Activated CD4-positive, alpha-beta T cell treated with anti-CD3 and anti-CD28 coated beads for 36 hours (primary cell): ENCODE measurements at places on chromosomes 12 and 14. TPM values are rescaled to one million over a fixed set of nuclear protein-coding genes. Genes with fewer than 3 reads are reported as not detected.

DNA sequence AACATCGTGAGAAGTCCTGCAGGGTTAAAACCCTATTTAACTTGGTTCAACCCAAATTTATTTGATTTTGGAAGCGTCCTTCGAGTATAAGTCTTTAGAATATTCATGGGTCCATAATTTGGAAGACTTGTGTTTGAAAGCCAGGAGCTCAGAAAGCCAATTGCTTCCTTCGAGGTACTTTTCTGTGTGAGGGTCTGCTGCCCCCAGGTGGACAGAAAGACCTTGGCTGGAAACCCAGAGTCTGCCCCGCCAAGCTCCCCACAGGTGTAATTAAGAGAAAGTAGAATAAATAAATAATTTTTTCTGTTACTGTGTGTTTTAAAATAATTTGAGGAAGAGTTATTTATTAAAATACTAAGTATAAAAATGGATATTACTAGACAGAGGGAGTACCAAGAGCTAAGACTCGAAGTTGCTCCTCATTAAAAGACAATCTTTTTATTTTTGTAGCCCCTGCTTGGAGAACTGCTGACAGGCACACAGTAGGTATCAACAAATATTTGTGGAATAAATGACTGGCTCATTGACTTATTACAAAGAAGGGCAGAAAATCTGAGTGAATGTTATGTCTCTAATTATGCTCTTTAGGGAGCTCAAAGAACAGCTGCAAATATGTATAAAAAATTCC is 105.8 kb downstream of the PAH start:
- H3K27me3 ChIP-seq, result peaks cover 4% of the 10 kb centered on the region
- H3K27ac ChIP-seq, result no peak overlapping the region
- no peaks in the 10 kb centered on the region for H3K36me3 ChIP-seq
- H3K4me3 ChIP-seq, result no peak overlapping the region

DNA sequence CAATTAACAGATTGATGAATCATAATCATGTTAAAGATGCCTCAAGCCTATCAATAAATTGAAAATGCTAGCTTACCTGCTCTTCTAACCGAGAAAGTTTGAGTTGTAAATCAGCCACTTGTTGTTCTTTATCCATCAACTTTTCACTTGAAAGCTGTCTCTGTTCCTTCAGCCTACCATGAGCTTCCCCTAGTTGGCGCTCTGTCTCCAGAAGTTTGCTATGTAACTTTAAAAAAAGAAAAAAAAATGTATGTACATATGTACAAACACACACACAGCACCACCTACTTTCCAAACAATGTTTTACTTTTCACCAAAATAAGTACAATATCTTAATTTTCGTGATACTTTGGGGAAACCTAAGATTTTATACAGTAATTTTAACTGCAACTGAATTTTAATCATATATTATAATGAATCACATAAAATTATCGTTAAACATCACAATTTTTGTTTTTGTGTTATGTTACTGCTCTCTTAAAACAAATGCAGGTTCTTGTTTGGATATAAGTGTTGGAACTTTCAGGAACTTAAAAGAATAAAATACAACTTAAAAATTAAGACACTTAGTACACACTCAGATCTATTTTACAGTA is 101.2 kb downstream of the EEA1 start:
- no peak overlapping the region for H3K4me3 ChIP-seq
- H3K4me1 ChIP-seq, result peaks cover 2% of the 10 kb centered on the region
- H3K27me3 ChIP-seq, result no peaks in the 10 kb centered on the region
- H3K36me3 ChIP-seq, result peaks cover 15% of the 10 kb centered on the region
- no peak overlapping the region for H3K27ac ChIP-seq

DNA sequence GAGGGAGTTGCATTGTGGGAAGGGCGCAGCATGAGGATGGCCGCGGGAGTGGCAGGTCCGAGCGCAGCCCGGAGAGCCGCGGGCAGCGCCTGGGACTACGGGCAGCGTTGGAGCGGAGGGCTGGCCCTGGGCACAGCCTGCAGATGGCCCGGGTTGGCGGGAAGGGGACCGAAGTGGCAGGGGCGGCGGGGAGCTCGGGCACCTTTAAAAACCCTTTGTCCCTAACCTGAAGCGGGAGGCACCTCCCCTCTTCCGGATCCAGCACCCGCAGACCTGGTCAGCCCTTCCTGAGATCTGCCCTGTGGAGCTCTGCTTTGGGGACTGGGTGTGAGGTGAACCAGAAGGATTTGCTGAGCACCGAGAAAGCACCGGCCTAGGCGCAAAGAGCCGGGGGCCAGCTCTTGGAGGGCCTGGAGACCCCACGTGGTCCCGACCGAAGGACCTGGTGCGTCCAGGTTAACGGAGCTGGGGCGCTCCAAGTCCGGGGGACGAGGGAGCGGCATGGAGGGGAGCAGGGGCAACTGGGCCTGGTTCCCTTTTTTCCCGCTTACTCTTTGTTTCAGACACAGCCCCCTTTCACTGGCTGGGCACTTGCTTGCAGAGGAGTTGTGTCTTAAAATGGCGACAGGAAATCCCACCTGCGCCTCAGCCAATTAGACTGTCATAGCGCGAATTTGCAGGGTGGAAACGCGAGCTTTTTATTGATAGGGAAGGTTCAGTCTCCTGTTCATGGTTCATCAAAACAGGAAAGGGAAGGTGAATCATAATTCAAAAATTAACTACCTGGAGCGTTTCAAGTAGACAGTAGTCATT is 792 bp upstream of the SLC38A1 start:
- peaks cover 26% of the 10 kb centered on the region for H3K4me1 ChIP-seq
- no peak overlapping the region for H3K27ac ChIP-seq
- no peaks in the 10 kb centered on the region for H3K36me3 ChIP-seq
- peak; percentile 88 for DNase-seq
- no peak overlapping the region for H3K4me3 ChIP-seq

- H3K27me3 ChIP-seq, result no peaks in the 10 kb centered on the region
- peaks cover 8% of the 10 kb centered on the region for H3K4me1 ChIP-seq
- H3K27ac ChIP-seq, result no peak overlapping the region
- DNase-seq, result no peak
These were observed 88.4 kb downstream of the BCAT1 start for GRCh38 chr12:24860546-24860945.

KRT76 gene
- not detected for total RNA-seq

SLC10A1 gene
- total RNA-seq, result not detected

- no peak overlapping the region for H3K27ac ChIP-seq
- no peaks in the 10 kb centered on the region for H3K36me3 ChIP-seq
- DNase-seq, result no peak
- peaks cover 5% of the 10 kb centered on the region for H3K27me3 ChIP-seq
- no peak overlapping the region for H3K4me3 ChIP-seq
- H3K4me1 ChIP-seq, result no peaks in the 10 kb centered on the region
These were observed 95.5 kb downstream of the SLC6A15 start for GRCh38 chr12:84816916-84817695.

TRMT5 gene
- total RNA-seq, result 19.7 TPM

GRCh38 chr12:49542592-49543160 is 3.8 kb downstream of the KCNH3 start:
- peaks cover 4% of the 10 kb centered on the region for H3K4me1 ChIP-seq
- no peak overlapping the region for H3K27ac ChIP-seq
- no peaks in the 10 kb centered on the region for H3K36me3 ChIP-seq
- peaks cover 15% of the 10 kb centered on the region for H3K27me3 ChIP-seq
- no peak for DNase-seq

GRCh38 chr12:57762463-57762862 is 4.4 kb downstream of the CYP27B1 start:
- DNase-seq, result no peak
- no peak overlapping the region for H3K4me3 ChIP-seq
- peaks cover 38% of the 10 kb centered on the region for H3K4me1 ChIP-seq
- peaks cover 39% of the 10 kb centered on the region for H3K36me3 ChIP-seq
- H3K27me3 ChIP-seq, result peaks cover 10% of the 10 kb centered on the region

DNA sequence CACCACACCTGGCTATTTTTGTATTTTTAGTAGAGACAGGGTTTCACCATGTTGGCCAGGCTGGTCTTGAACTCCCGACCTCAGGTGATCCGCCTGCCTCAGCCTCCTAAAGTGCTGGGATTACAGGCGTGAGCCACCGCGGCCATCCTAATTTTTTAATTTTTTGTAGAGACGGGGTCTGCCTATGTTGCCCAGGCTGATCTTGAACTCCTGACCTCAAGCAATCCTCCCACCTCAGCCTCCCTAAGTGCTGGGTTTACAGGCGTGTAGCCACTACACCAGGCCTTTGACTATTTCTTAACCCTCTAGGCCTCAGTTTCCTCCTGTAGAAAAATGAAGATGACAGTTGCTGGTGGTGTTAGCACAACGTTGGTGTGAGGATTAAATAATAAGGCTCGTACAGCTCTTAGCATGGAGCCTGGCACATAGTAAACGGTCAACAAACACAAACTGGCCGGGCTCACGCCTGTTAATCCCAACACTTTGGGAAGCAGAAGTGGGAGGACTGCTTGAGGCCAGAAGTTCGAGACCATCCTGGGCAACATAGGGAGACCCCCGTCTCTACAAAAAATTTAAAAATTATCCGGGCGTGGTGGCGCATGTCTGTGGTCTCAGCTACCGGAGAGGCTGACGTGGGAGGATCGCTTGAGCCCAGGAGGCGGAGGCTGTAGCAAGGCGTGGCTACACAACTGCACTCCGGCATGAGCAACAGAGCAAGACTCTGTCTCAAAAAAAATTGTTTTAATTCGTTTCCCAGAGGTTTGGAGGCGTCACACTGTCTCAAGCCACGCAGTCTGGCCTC is 979 bp downstream of the DDX54 start:
- DNase-seq, result peak; percentile 85
- no peaks in the 10 kb centered on the region for H3K27me3 ChIP-seq
- H3K4me3 ChIP-seq, result peak overlapping the region; percentile 97
- peak overlapping the region; percentile 96 for H3K27ac ChIP-seq
- peaks cover 51% of the 10 kb centered on the region for H3K36me3 ChIP-seq
- H3K4me1 ChIP-seq, result peaks cover 35% of the 10 kb centered on the region

TGM1 gene
- total RNA-seq, result 4.8 TPM

DNA sequence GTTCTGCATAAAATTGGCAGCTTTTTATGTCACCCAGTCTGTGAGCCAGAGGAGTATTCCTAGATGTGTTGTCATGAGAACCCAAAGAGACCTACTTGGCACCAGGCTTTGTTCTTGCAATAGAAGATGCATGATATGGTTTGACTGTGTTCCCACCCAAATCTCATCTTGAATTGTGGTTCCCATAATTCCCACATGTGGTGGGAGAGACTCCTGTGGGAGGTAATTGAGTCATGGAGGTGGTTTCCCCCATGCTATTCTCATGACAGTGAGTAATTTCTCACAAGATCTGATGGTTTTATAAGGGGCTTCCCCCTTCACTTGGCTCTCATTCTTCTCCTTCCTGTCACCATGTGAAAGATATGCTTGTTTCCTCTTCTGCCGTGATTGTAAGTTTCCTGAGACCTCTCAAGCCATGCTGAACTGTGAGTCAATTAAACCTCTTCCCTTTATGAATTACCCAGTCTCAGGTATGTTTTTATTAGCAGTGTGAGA is 572.0 kb upstream of the ATP2B1 start:
- peaks cover 7% of the 10 kb centered on the region for H3K36me3 ChIP-seq
- DNase-seq, result peak; percentile 33
- peak overlapping the region; percentile 11 for H3K27ac ChIP-seq
- H3K4me1 ChIP-seq, result peaks cover 28% of the 10 kb centered on the region
- no peak overlapping the region for H3K4me3 ChIP-seq

GRCh38 chr14:57314396-57315089 is 45.8 kb downstream of the AP5M1 start:
- H3K27ac ChIP-seq, result no peak overlapping the region
- no peaks in the 10 kb centered on the region for H3K36me3 ChIP-seq

DNA sequence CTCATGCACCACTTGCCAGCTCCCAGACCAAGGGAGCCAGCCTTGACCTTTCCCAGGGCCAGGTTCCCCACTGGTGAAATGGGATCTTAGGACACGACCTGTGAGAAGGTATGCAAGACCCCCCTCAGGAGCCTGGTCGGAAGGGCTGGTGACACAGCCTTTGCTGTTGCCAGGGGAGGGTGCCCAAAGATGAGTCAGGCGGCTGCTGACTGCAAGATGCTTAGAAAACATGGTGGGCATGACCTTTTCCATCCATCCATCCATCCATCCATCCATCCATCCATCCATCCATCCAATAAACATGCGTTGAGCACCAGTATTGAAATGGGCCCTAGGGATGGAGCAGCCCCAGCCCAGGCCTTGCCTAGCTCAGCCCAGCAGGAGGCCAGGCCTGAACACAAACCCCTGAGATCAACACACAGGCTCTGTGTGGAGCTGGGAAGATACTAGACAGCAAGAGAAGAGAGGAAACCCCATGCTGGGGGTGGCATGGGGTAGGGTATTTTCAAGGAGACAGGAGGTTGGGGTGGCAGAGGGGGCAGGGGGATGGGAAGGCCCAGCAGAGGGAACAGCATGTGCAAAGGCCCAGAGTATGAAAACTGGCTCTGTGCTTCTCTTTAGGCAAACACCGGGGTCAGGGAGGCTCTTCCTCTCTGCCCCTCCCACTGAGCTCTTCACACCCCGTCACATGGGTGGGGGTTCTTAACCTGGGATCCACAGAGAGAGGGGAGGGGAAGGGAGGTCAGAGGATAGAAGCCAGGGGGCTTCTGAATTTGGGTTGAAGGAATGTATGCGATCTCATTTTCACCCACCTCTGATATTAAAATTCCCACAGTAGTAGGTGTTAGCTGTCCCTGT is 26.2 kb upstream of the YY1 start:
- H3K4me1 ChIP-seq, result peaks cover 23% of the 10 kb centered on the region
- H3K27me3 ChIP-seq, result no peaks in the 10 kb centered on the region
- H3K4me3 ChIP-seq, result peak overlapping the region; percentile 79

DEPDC4 gene
- total RNA-seq, result 2.9 TPM

DNA sequence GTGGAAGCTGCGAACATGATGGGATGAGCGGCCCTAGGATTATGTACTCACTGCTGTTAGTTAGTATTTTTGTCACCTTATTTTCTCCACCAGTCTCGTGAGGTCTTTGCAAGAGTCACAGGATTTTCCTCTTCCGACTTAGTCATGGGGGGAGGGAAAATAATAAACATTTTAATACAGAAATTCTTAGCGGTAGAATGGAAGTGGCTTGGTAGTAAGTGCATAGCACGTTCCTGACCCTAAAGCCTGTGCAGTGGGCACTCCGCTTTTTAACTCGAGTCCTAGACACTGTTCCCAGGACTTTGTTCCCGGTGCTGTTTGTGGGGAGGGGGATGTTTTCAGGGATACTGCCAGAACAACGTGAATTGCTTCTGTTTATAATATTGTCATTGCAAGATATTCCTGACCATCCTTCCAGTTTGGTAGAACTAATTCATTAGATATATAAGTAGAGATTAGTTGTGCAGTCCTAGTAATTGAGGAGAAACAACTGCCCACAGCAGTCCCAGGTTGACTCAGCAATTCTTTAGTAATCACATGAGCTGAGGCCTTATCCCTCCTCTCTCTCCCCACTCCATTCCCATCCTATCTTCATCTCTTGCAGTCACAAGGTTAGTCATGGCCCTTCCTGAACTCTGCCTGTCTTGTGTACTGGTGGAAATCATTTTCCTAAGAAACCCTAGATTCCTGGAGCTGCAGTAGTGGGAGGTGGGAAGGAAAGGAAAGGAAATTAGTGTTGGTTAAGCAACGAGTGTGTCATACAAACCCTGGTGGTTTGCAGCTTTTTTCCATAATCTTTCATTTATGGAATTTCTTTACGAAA is 799 bp downstream of the SLC38A6 start:
- no peaks in the 10 kb centered on the region for H3K27me3 ChIP-seq
- peak; percentile 7 for DNase-seq
- H3K4me3 ChIP-seq, result no peak overlapping the region
- no peak overlapping the region for H3K27ac ChIP-seq
- H3K36me3 ChIP-seq, result peaks cover 24% of the 10 kb centered on the region
- H3K4me1 ChIP-seq, result peaks cover 27% of the 10 kb centered on the region
